ENCODE measurements at places on chromosomes 3 and 15.

DNA sequence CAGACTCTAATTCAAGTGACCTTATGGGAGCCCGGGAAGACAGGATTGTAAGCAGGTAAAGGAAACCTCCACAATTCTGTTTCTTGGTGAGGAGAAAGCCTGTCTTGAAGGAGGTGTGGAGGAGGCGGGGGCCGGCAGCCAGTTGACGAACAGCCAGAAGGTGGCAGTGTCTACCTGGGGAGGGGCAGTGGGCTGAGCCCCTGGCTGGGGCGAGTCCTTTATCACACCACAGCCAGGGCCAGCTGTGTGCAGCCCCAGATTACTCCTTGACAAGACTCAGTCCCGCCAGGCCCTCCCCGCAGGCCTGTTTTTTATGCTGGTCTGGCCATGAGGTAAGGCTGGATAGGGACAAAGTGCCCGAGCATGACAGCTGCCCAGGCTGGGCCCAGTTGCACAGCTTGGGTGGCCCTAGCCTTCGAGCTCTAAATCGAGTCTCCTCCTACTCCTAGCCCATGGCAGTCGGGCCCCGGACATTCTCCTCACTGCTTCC, 40.9 kb upstream of the IDH2 start:
- DNase-seq = peak; percentile 53

DNA sequence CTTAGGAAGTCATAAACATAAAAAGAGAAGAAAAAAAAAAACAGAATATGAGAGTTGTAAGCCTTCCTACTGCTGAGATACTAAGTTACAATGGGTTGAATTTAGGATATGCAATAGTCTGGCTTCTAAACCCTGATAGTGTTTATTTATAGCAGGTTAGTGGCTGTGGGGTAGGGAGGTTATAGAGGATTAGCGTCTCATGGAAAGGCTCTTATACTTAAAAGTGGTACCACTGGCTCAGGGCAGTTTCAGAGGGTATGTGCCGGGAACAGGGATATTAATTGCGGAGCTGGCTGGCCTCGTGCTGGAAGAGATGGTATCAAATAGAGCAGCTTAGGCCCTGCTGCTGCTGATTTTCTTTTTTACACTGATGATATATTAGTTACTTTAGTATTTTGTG, 60.8 kb downstream of the PFN2 start:
- DNase-seq = no peak

DNA sequence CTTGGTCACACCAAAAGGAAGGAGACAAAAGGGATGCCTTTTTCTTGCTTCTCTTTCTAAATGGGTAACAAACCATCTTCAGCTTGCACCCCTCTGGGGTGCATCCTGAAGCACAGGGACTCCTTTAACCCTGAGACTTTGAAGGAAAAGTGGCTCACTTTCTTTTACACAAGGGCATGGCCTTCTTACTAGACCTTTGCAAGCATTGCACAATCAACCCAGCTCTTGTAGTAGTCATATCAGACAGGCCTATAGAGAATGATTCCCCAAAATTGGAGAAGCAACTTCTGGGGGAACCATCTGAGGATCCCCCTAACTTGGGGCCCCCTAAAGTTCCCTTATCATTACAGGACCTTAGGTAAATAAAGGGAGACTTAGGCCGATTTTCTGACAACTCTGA, 56.1 kb upstream of the GK5 start:
- no peak for DNase-seq

GRCh38 chr15:101614001-101614585, 38.1 kb downstream of the TM2D3 start:
- no peak for DNase-seq

GRCh38 chr3:4742359-4742758, 236.9 kb upstream of the BHLHE40 start:
- DNase-seq = no peak

- peak; percentile 48 for DNase-seq
Measured at GRCh38 chr15:85831415-85832113, 36.8 kb upstream of the KLHL25 start.

- DNase-seq = no peak
Measured at GRCh38 chr3:134077649-134078161, 48.0 kb upstream of the SLCO2A1 start.

DNA sequence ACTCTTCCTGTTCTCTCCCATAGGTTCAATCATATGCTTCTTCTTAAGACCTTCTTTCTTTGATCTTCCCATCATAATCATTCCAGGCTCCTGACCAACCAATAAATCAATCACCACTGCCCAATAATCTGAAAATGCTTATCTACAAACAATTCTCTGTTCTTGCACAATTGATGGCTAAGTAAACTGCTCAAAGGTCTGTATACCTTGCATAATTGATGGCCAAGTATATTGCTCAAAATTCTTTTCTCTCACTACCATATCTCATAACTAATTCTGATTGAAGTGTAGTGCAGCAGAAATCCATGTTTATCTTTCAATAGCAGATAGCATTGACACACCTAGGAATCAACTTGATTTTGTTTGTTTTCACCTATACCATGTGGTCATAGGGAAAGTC, 83.4 kb upstream of the EPHA6 start:
- DNase-seq = no peak

- no peak for DNase-seq
Measured at GRCh38 chr3:124881976-124882697, 5.0 kb downstream of the ITGB5 start.

- peak; percentile 26 for DNase-seq
Measured at GRCh38 chr3:169241630-169241990, 421.9 kb downstream of the MECOM start.

DNA sequence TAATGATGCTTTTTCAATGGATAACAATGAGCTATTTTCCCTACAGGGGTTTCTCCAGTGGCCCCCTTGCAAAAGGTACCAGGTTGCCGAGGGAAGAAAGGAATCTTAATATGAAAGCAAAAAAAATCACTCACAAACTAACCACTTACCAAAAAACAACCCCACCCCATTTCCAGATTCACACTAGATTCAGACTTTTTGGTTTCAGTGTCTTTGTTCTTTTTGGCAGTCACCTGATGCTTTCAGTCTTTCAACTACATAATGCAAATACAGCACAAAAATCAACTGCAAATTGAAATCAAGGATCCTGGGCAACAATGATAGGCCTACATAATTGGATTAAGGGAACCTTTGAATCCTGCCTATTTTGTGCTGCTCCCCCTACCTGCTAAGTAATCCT, 71.1 kb upstream of the RAP2B start:
- DNase-seq = no peak
